NCI-H1436 (cell line): ENCODE measurements at places on chromosomes 1 and 21.

GRCh38 chr1:205920861-205921569, 22.2 kb downstream of the SLC26A9 start:
- DNase-seq, result no peak

DNA sequence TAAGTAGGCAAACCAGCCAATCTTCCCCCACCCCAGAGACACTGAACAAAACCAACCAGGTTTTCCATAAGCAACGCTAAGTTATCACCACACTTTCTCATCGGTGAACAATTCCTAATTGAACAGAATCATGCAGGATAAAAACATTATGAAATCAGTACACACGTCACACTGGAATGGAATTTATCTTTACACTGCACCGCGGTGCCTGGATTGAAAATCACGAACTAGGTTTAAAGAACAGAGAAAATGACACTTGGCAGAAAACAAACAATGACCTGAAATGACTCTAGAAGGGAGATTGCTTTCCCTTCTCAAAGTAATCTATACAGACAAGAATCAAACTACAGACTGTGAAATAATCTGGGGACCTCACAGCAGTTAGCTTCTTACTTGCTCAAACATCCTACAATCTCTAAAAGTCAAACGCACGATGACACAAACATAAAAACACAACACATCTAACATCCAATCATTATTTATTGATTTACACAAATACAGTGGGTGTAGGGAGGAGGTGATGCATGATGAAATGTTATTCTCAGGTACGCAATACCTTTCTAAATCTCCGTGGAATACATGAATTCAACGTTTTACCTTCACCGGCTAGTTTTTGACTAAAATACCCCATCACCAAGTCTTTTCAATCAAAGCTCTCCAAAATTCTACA, 1.9 kb downstream of the EIF4G3 start:
- DNase-seq, result no peak

- no peak for DNase-seq
Measured at GRCh38 chr1:31470794-31471315, 57.8 kb downstream of the SERINC2 start.

GRCh38 chr1:245168086-245168485, 13.3 kb downstream of the KIF26B start:
- DNase-seq, result no peak

DNA sequence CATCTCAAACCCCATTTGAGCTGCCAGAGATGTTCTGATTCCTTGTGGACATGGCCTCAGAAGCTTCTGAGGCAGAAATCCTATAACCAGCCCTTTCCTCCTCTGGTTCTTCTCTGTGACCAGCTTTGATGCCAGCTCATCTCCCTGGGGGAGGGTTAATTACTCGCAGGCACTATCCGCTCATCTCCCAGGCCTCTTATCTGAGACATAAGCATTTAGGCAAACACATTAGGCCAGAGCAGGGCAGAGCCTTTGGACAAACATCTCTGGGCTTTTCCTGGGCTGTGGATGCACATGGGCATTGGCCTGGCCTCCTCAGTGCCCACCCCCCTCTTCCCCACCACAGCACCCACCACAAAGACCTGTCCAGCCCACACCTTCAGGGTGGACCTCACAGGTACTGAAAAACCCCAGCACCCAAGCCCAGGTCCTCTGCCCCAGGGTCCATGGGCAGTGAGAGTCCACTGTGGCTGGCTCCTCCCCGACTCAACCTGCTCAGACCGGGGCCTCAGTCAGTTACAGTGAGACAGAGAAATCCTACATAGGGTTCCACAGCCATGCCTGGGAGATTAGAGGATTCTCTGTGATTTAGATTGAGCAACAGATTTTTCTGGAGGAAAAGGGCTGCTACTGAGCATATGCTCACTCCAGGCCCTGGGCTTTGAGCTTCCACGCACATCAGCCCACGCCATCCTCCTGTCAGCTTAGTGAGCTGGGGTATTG, 26.9 kb downstream of the IGSF21 start:
- no peak for DNase-seq

GRCh38 chr1:30719406-30720270, 3.7 kb downstream of the MATN1 start:
- DNase-seq, result peak; percentile 80
